ENCODE measurements at places on chromosomes 2 and 18.

- no peak for DNase-seq
Measured at GRCh38 chr18:62558015-62558663, 35.3 kb downstream of the ZCCHC2 start.

DNA sequence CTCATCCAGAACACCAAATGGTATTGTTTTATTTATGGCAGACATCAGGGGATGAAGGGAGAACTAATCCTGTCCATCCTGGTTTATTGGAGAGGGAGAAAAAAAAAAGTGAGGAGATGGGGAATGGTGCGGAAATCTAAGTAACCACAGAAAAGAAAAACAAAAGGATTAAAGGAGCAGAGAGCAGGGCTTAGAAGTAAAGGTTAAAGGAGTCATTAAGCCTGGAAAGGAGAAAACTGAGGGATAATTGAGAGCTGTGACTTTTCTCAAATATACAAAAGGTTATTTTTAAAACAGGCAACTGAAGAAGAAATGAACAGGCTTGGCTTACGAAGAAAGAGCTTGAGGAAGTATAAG lies 127.2 kb upstream of the PPP1CB start:
- no peak for DNase-seq

GRCh38 chr2:112640800-112641675 lies 4.7 kb upstream of the SLC20A1 start:
- DNase-seq, result peak; percentile 61

GRCh38 chr18:26422472-26423162 lies 125.7 kb downstream of the KCTD1 start:
- no peak for DNase-seq

DNA sequence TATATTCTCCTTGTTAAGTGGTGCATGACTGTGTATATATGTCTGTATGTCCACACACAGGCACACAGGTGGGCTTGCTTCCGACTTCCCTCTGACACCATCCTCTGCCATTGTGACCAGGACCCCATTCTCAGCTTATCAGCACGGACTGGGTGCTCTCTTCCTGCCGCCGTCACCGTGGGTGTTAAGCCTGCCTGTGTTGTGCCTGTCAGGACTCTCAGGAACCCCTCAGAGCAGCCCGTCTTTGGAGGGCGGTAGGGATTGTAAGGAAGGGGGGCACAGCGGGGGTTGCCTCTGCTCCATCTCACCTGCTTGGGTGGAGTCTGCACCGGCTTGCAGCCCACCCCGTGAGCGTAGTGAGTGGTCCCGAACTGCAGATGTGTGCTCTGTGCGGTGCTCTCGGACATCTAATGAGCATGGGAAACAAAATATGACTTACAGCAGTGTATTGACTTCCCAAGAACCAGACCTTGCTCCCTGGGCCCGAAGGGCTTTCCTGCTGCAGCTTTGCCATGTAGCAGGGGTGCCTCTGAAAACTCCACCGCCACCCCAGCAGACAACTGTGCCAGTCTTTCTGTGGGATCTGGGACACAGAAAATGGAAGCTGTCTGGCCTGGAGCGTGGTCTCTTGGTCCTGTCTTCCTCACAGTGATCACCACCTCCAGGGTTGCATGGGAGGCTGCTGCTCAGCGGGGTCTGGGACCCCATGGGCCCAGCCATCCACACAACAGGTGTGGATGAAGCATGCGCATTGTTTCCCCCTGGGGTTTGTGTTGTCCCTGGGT lies 58.9 kb downstream of the SH3RF3 start:
- no peak for DNase-seq

All from activated naive CD4-positive, alpha-beta T cell treated with anti-CD3 and anti-CD28 coated beads, Interleukin-2, amount 50 U/mL, for 72 hours (primary cell).